Activated effector memory CD4-positive, alpha-beta T cell treated with anti-CD3 and anti-CD28 coated beads, Interleukin-2, amount 50 U/mL, for 16 hours (primary cell): ENCODE measurements at places on chromosomes 13 and 19.

GRCh38 chr13:34764246-34764645, 177.8 kb upstream of the NBEA start:
- DNase-seq: no peak

- DNase-seq: no peak
Measured at GRCh38 chr13:99354371-99354951, 47.3 kb upstream of the GPR183 start.

- DNase-seq: no peak
Measured at GRCh38 chr19:30163663-30164062, 208.5 kb upstream of the ZNF536 start.

- DNase-seq: peak; percentile 89
Measured at GRCh38 chr19:40055832-40056504, at the start of gene ZNF780B. Gene ZNF780B, minus strand, starts transcription at chr19:40056231. Its CDS starts 5,899 bp downstream, at chr19:40050332.

DNA sequence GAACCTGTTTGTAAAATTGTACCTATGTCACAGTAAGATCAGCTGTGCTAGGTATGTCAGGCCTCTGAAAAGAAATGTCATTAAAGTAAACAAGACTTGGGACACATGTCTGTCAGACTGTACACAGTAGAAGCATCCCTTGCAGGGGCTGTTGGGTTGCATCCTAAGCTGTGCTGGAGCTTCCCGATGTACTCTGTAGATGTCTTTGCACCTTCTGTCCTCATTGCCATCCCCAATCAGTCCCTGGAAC, 48.7 kb upstream of the GPR183 start:
- no peak for DNase-seq

DNA sequence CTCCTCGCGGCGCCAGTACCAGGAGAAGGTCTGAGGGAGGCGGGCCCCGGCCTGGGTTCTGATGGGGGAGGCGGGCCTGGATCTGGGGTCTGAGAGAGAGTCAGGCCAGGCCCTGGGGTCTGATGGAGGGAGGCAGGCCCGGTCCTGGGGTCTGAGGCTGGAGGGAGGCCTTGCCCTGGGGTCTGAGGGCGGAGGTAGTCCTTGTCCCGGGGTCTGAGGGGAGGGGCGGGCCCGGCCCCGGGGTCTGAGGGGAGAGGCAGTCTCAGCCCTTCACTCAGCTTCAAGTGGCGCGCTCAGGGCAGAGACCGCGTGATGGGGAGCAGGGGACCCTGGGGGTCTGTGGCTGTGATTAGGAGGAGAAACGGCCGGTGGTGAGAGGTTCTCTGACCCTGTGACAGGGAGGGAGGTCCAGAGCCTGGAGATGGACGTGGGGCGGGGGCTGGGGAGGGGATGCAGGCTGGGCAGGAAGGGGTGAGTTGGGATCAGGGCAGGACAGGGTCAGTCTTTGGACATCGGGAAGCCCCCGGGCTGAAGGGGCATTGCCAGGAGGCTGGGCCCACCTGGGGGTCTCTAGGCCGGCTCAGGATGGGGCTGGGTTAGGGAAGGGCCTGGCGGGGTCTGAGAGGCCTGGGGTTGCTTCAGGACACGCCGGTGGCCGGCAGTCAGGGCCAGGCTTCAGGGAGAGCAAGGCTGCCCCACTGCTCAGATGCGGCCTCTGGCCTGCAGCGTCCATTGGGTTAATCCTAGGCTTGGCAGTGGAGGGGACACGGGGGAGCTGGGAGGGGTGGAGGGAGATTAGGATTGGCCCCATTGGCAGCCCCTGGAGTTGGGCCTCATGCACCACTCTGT, 18.7 kb downstream of the HCN2 start:
- no peak for DNase-seq

GRCh38 chr13:87314822-87315221, 356.3 kb upstream of the SLITRK5 start:
- no peak for DNase-seq

DNA sequence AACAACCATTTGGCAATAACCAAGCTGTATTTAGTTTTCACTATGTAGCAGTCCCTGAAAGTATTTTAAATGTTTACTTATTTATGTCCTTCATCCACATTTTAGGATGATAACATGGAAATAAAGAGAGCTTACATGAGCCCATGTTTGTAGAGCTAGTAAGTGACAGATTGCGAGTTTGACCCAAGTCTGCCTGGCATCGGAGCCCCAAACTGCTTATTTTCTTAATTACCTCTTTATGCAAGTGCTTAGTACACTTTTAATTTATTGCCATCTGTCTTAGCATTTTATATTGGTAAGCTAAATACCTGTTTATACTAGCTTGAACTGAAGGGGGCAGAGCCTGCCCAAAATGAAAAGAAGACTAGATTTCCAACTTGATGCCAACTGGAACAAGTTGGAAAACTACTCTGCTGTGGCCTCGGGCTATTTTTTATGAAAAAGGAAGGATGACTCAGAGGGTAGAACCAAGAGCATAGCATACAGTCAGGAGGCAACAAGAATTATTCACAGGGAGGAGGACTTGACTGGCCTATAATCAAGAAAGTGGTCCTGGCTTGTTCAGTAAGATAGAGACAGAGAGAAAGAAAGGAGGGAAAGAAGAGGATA, 150.2 kb downstream of the NDFIP2 start:
- no peak for DNase-seq

DNA sequence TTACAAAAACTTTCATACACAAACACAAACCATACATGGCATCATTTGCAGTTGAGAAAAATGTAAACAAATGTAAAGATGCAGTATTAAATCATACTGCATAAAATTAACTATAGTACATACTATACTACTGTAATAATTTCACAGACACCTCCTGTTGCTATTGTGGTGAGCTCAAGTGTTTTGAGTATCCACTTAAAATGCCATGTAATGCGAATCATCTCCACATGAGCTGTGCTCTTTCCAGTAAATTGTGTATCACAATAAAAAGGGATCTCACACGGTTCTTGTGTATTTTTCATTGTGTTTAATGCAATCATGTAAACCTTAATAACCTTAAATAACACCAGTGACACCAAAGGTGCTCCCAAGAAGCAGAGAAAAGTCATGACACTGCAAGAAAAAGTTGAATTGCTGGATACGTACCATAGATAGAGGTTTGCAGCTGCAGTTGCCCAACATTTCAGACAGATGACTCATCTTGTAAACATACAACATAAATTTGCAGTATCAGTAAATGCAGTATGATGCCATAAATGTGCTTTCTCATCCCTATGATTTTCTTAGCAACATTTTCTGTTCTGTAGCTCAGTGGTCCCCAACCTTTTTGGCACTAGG, 166.6 kb downstream of the RAP2A start:
- DNase-seq: no peak

- no peak for DNase-seq
Measured at GRCh38 chr19:2659856-2660432, 42.5 kb downstream of the GNG7 start.

DNA sequence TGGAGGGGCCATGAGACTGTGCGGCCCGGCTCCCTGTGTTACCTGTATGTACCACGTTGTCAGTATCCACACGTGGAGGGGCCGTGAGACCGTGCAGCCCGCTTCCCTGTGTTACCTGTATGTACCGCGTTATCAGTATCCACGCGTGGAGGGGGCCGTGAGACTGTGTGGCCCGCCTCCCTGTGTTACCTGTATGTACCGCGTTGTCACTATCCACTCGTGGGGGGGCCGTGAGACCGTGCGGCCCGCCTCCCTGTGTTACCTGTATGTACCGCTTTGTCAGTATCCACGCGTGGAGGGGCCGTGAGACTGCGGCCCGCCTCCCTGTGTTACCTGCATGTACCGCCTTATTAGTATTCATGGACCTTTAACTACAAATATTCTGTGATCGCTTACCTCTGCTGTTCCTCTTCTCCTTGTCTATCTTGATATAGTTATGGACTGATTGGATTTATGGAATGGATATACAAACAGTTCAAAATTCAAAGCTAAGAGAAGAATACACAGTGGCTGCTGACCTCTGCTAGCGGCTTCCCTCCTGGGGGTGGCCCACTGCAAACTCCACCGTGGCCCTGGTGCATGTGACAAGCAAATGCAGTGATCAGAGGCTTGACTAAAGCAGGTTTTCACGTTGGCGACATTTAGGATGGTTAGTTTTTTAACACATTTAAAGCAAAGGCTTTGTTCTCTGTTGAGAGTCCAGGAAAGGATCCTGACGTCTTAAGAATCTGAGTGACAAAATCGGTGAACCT, 38.7 kb downstream of the ATP11A start:
- DNase-seq: no peak

DNA sequence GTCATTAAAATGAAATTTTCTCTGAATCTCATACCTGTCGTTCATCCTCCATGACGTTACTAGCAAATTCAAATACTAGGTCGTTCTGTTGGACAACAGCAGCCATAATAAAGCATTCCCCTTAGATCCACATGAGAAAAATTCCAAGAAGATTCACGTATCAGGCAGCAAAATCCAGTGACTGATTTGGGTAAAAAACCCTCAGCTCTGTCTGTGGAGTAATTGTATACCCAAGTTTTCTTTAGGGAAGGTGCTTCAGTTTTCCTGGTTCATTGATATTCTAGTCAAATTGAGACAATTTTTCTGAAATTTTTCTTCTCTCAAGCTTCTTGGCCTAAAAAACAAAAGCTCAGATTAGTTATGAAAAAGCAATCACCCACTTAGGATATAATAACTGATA, 37.2 kb downstream of the ELF1 start:
- DNase-seq: no peak

GRCh38 chr13:45224176-45224575, 23.3 kb upstream of the KCTD4 start:
- no peak for DNase-seq

- DNase-seq: no peak
Measured at GRCh38 chr13:25468325-25469168, 96.8 kb downstream of the ATP8A2 start.

DNA sequence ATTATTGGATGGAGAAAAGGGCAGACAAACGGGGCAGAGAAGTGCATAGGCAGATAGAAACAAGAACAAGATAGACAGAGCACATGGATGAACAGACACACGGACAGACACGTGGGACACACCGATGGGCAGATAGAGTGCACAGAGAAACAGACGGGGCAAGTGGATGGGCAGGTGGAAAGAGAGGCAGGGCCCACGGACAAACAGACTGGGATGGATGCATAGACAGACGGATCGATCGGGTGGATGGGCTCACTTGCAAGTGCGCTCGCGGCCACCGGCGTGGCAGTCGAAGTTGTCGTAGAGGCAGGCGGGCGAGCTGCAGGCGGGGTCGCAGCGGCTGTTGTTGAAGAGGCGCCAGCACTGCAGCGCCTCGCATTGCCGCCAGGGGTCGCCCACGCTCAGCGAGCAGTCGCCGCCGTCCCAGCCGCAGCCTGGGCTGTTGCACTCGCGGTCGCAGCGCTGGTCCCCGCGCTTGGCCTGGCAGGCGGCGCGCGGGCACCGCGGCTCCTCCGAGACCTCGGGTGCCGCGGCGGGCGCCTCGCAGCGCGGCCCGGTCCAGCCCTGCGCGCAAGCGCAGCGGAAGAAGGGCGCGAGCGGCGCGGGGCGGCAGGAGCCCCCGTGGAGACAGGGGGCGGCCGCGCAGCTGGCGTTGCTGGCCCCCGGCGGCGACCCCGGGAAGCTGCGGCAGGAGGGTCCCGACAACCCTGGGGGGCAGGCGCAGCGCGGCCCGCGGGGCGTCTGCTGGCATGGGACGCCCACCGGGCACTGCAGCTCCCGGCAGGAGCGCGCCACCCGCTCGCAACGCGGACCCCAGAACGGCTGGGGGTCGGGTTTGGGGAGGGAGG, 23.3 kb downstream of the NOTCH3 start:
- DNase-seq: peak; percentile 93

GRCh38 chr19:32233885-32234284, 111.5 kb upstream of the ZNF507 start:
- peak; percentile 42 for DNase-seq

- no peak for DNase-seq
Measured at GRCh38 chr13:112513761-112514160, 74.2 kb downstream of the TUBGCP3 start.

- no peak for DNase-seq
Measured at GRCh38 chr13:44022196-44022595, 142.5 kb downstream of the LACC1 start.

DNA sequence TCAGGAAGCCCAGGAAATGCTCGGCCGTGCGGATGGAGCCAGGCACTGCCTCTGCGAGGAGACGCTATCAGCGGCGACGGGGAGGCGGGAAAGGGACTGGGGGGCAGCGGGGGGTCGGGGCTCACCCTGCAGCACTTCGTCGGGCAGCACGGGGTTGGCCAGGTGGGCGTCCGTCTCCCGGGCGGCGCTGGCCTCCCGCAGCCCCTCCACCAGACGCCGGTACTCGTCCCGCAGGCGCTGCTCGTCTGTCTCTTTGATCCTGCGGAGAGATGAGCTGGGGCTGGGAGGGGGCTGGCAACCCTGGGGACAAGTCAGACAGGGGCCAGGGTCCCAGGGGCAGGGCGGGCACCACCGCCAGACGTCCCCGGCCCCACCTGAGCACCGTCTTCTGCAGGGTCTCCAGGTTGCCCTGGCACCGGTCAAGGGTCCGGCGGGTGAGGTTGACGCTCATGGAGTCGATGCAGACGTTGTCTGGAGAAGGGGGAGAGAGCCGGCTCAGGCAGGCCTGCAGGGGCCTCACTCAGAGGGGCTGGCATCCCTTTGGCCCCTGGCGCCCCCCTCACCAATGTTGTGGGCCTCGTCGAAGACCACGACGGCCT, 6.4 kb downstream of the ERCC2 start:
- no peak for DNase-seq

DNA sequence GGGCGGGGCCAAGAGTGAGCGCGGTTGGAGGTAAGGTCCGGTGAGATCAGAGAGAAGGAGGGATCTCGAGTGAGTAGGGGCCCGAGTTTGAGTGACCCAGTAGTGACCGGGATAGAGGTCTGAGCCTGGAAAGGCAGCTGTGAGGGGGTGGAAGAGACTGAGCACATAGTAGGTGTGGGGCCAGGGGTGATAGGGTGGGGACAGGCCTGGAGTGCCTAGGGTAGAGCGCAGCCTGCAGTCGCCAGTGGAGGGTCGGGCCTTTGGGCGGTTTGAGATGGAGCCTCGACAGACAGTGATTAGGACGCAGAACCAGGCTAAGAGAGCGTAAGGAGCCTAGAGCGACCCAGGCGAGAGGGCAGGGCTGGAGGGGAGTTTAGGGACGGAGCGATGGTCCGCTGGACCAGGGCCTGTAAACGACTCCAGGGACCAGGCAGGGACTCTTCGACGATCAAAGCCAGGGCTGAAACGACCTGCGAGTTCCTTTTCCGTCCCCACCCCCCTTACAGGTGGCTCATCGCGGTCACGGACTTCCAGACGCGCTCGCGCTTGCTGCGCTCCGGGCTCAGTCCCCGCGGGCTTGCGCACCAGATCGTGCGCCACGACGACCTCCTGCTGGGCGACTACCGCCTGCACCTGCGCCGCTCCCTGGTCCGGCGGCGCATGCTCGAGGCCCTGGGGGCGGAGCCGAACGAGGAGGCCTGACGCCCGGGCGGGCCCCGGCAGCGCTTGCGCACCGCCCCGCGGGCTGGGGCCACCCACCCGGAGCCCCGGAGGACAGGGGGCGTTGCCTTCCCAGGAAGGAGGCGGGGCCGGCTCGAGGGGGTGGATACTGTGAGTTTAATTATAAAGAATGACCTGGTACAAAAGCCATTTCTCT, 9.4 kb downstream of the C19orf81 start:
- peak; percentile 76 for DNase-seq

- no peak for DNase-seq
Measured at GRCh38 chr13:66745307-66745706, 484.8 kb downstream of the PCDH9 start.
